ENCODE measurements at places on chromosomes 16 and 17.
A peak's percentile ranks its signal among the peaks of the same experiment; 100 is the strongest.

- ATAC-seq: no peak
Measured at GRCh38 chr16:56861092-56861610, 3.9 kb upstream of the SLC12A3 start.

- no peak for ATAC-seq
Measured at GRCh38 chr17:6706996-6707395, 6.2 kb downstream of the SLC13A5 start.

- ATAC-seq: no peak
Measured at GRCh38 chr17:4858068-4858881, 25.1 kb downstream of the MINK1 start.

DNA sequence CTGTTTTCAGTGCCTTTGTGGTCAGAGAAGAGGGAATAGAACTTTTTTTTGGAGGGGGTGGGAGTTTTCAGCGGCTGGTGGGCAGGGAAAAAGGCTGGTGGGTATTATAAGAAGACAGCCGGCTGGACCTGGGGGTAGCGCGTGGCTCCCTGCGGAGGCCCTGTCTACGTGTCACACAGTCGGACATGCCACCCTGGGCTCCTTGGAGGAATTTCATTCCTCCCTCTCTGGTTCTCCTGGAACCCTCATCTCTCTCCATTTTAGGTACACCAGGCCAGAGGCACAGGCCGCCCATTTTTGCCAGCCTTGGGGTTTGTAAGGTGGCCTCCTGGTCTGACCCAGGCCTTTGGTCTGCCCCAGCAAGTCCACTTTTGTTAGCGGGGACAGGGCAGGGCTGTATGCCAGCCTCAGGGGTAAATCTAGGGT is 908 bp downstream of the FKBP10 start:
- no peak for ATAC-seq

- ATAC-seq: no peak
Measured at GRCh38 chr17:40625311-40625710, 22.3 kb downstream of the SMARCE1 start.

DNA sequence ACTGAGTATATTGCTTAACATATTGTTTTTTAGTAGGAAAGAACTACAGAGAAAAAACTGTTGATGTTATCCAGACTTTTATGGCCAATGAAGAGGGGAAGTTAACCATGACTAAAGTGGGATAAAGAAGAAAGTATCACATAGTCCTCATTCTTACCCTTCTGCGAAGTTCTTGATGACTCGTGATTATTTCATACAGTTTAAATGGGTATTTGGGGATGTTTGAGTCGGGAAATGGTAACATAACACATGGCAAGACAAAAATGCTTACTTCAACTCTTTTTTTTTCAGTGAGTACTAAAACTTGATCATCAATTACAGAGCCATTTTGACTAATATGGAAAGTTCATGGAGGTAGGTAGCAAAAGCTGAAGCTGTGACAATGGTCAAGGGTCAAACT is 4.9 kb downstream of the POLG2 start:
- ATAC-seq: no peak

GRCh38 chr16:67907397-67908180 is 14.5 kb downstream of the PSKH1 start:
- no peak for ATAC-seq

GRCh38 chr16:84700446-84701300 is 873 bp downstream of the USP10 start:
- ATAC-seq: peak; percentile 49

- no peak for ATAC-seq
Measured at GRCh38 chr16:56615353-56615752, 7.0 kb downstream of the MT2A start.

GRCh38 chr17:67359960-67360791 is 6.2 kb downstream of the PSMD12 start:
- ATAC-seq: peak; percentile 76

DNA sequence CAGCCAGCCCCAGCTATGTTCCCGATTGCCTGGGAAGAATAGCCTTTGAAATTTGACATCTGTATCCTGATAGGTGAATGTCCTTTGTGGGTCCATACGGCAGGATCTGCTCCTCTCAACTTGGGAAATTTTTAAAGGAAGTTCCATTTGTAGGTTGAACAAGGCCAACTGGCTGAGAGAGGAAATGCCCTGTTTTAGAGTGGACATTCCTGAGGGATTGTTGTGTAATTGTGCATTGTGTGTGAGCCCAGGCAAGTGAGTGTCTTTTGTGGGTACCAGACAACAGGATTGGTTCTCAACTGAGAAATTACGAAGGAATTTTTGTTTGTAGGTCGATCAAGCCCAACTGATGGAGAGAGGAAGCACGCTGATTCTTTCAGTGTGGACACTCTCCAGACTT is 2.6 kb upstream of the CPHXL2 start:
- ATAC-seq: no peak

DNA sequence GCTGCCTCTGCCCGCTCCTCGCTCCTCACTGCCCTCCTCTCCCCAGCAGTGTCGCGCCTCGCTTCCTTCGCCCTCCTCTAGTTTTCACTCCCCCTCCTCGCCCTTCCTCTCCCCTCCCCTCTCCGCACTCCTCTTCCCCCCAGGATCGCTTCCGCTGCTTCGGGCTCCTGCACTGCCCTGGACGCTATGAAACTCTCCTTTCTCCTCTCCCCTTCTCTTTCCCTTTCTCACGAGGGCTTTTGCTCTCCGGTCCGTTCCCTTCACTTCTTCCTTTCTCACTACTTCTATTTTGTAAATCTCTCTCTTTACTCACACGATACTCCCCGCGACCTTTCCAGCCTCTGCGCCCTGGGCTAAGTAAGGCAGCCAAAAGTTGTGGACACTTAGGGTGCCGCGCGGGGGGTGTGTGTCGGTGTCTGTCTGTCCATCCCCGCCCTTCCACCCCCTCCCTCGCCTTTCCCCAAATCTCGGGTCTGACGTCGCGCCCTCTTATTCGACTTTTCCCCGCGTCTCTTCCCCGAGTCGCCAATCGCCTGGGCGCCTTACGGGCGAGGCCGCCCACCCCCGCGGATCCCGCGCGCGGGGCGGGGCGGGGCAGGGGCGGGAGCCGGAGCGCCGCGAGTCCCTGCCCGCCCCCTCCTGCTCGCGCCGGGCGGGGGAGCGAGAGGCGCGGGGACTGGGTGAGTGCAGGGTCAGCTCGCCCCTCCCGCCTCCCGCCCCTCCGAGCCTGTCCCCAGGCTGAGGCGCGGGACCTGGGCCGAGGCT is at the start of gene IRX3:
Gene IRX3 (minus strand): TSS at position 422 of the 765 bp plus-strand sequence. CDS start 737 bp downstream, outside the sequence.
- ATAC-seq: no peak

DNA sequence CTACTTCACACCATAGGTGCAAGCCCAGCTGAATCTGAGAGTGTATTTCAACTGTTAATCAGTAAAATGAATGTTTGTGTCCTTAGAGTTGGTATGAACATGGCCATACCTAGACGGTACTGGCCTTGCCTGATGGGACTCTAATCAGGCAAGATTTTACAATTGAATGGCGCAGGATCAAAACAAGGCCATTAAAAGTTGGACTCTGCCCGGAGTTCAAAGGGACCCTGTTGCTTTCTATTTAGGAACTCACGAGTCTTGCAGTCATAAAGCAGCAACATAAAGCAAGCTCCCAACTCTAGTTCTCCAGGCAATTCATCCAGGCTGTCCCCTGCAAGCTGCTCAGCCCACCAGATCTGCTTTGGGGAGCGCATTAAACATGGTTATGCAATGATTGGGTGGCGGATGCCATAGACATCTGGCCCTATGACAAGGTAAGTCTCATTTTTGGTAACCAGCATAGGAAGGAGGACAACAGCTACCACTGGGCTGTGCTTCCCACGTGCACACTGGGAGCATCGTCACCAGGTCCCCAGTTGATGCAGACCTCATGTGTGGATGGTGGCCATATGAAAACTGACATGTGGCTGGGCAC is 8.8 kb downstream of the TMEM186 start:
- ATAC-seq: no peak

- ATAC-seq: no peak
Measured at GRCh38 chr17:27265333-27265732, 28.6 kb upstream of the WSB1 start.

DNA sequence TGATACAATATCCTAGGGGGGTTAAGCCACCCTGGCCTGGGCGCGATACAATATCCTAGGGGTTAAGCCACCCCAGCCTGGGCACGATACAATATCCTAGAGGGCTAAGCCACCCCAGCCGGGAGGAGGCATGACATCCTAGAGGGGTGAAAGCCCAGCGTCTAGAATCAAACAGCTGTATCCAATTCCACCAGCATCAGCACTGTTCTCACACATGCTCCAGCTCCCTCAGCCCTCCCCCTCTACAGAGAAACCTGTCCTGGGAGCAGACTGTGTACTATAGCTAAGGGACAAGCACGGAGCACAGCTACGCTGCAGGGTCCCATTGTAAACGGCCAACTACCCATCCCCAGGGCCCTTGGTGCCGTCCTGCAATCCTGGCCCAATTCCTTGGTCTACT is 6.2 kb downstream of the GINS2 start:
- ATAC-seq: no peak

DNA sequence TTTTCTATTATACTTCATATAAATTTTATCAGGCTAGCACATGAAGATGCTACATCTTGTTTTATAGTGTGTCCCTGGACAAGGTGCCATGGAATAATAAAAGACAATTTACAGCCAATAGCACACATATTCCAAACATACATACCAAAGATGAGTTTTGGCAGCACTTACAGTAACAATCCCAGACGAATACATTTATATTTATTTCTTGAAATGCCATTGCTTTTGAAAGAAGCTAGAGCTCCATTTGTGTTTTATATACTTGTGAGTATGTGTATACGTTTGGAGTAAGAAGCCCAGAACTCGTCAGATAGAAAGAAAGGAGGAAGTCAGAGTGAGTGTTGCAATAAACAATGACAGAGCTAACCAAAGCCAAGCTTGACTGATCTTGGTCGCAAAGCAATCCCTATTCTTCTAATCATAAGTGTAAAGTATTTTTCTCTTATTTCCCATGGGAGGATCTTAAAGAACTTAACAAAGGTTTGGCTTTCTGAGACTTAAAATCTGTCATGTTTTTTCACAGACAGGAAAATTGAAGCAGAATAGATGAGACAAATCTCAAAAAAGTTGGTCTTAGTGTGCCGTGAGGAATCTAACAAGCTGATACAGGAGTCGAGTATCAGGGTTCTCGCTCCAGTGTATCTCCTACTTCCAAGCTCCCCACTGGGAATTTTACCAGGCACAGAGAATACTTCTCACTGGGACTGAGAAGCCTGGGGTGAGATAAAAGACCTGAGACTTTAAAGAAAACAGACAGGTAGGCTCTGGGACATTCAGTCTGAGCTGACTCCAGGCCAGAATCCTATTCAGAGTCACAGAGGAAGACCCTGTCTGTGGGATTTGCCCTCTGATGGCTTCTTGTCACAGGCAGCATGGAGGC is 175.4 kb downstream of the AATF start:
- no peak for ATAC-seq

GRCh38 chr16:66740010-66740409 is 11.4 kb downstream of the DYNC1LI2 start:
- no peak for ATAC-seq

- ATAC-seq: no peak
Measured at GRCh38 chr16:69384974-69385373, 833 bp downstream of the TERF2 start.

DNA sequence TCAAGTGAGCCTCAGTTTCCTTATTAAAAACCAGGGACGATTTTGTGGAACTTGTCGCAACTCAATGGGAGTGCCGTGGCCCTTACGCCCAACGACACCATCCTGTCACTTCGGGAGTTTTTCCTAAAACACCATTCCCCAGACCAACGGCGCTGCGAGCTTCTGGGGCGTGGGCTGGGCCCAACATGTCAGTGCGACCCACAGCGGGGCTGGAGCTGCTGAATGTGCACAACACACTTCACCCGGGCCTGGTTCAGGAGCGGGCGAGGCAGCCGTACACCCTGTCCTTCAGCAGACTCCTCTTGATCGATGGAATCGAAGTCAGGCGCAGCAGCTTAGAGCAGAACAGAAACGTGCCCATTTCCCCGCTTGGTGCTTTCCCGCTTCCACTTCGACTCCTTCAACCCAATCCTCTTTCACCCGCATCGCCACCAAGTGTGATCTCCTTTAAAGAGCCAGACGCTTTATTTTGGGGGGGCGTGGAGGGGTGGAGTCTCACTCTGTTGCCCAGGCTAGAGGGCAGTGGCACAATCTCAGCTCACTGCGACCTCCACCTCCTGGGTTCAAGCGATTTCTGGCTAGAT is 13.2 kb upstream of the SLC7A5 start:
- no peak for ATAC-seq

DNA sequence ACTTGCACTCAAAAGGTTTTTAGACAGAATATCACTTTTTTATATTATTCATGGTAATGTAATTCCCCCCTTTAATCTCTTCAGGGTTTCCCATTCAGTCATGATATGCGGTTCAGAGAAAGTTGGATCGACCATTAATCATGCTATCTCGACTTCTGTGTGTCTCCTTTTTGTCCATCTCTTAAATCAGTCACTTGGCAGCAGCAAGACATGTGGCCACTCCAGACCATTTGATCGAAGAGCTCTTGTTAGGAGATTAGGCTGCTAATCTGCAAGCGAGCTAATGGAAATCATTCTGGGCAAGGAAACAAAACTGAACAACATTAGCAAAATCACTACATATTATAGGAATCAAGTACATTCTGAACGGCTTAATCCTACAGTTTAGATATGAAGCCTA is 449.9 kb downstream of the WWOX start:
- ATAC-seq: no peak

DNA sequence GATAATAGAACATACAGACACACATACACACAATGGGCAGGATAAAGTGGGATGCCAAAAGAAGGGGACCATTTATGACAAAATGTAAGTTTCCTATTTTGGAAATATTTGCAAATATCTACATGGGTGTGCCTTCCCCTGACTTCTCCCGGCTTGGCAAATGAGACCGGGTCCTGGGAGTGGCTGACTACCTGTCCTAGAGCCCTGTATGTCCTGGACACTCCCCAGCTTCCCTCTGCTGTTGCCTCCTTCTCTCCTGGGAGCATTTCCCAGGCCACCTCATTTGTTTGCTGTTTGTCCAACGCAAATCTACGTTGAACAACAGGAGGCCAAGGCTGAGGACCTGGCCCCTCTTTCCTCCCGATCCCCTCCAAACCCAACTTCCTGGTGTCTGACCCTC is 16.9 kb downstream of the PECAM1 start:
- ATAC-seq: no peak

- ATAC-seq: no peak
Measured at GRCh38 chr16:27826081-27826892, 237.2 kb downstream of the GSG1L start.

DNA sequence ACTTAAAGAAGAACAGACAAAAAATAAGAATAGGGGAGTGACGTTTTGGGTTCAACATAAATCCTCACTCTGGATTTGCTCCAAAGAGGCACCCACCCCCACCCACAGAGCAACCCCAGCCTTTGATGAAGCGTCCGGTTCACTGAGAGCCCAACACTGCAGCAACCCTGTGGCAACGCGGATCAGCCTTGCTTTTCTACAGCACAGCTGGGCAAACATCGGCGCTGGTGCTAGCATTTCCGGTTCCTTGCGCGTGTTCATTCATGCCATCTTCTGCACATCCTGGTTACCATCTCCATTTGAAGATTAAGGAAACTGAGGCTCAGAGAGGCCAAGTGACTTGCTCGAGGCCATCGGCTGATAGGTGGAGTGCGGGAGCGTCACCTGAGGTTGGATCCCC is 8.7 kb upstream of the GINS2 start:
- no peak for ATAC-seq
